ENCODE measurements at places on chromosomes 6 and 20.

GRCh38 chr6:31870385-31870921, 7.8 kb upstream of the NEU1 start:
- DNase-seq, result no peak

GRCh38 chr6:13554929-13555333, 19.5 kb upstream of the SIRT5 start:
- no peak for DNase-seq

DNA sequence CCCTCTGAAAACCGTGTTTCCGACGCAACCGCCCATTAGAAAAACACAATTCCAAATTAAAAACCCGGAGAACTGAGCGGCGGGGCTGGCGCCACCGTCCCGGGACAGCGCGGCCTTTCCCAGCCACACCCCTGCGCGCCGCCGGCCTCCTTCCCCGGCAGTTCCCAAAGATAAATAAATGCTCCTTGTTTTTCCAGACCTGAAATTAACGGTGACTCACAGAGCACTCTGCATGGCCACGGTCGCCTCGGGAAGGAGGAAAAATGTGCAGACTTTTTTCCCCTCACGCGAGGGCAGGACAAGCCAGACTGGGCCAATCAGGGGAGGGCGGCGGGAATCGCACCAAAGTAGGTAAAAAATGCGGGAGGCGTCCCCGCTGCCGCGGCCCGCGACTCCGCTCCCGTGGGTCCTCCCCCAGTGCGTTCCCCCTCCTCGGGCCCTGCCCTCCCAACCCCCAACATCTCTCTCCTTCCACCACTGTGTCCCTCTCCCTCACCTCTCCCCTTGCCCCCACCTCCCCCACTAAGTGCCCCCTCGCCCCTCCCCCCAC, 828 bp upstream of the DSTN start:
- DNase-seq, result no peak

DNA sequence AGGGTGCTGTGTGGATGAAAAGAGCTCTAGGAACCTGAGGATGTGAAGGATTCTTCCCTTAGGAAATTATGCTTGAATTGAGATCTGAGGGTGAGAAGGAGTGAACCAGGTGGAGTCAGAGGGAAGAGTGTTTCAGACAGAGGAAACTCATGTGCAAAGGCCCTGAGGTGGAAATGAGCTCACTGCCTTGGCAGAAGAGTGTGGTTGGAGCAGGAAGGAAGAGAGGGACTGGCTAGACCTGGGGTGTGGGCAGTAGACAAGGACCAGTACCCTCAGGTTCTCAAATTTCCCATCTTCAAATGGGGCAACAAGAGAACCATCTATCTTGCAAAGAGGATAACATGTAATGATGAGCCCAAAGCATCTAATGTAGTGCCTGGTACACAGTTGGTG, 24.0 kb upstream of the GTSF1L start:
- no peak for DNase-seq

- no peak for DNase-seq
These were observed 582.9 kb upstream of the CDH4 start for GRCh38 chr20:60669211-60669610.

- no peak for DNase-seq
These were observed 71.4 kb upstream of the MLN start for GRCh38 chr6:33875141-33875581.

DNA sequence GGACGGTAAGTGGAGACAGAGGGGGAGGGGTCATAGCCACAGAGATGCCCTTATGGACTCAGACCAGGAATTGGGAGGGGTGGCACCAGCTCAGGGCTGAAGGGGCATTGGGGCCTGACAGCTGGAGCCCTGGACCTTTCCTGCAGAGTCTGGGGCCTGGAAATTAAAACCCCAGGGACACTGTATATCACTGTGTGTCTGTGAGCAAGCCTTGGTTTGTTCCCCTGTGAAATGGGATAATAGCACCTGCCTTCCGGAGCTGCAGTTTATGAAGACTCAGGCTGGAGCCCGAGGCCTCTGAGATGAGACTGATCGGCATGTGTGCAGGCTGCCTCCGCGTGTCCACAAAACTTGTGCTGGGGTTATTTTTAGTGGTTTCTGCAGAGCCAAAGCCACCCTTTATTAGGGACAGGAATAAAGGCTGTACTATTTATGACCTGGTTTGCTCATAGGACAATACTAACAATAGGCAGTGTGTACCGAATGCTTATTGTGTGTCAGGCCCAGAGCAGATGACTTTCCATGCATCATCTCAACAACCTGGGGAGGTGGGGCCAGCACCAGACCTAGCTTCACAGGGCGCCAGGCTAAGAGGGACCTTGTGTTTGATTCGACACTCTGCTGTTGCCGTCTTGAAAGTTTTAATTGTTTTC, 22.6 kb downstream of the MYH7B start:
- no peak for DNase-seq

DNA sequence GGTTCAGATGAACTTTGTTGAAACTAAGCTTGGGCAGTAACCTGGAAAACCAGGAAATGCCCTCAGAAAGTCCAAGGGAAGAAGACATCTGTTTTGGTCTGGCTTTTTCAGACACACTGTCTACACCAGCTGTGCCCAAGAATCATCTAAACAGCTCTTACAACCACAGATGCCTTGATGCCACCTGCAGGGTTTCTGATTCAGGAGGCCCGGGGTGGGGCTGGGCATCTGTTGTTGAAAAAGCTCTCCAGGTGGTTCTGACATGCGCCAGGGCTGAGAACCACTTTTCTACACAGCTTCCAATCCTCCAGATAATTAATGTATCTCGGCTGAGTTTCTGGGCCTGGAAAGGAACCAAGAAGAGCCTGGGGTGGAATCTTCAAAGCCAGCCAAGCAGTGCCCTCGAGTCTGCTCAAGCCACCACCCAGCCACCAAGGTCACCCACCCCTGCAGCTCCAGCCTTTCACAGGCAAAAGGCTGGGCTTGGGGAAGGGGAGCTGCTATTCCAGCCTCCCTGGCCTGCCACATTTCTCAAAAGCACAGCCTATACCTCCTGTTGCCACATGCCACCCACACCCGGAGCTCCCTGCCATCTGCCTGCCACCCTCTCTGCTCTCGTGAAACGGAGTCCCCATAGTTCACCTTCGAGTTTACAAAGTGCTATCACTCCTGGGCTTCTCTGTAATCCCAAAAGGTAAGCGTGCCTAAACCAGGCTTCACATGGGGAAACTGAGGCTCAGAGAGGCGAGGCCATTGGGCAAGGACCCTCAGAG, 9.4 kb downstream of the MDGA1 start:
- no peak for DNase-seq

- DNase-seq, result no peak
These were observed 291.1 kb downstream of the DHX35 start for GRCh38 chr20:39253051-39253755.

- no peak for DNase-seq
These were observed 43.3 kb downstream of the SLC13A3 start for GRCh38 chr20:46607849-46608497.

DNA sequence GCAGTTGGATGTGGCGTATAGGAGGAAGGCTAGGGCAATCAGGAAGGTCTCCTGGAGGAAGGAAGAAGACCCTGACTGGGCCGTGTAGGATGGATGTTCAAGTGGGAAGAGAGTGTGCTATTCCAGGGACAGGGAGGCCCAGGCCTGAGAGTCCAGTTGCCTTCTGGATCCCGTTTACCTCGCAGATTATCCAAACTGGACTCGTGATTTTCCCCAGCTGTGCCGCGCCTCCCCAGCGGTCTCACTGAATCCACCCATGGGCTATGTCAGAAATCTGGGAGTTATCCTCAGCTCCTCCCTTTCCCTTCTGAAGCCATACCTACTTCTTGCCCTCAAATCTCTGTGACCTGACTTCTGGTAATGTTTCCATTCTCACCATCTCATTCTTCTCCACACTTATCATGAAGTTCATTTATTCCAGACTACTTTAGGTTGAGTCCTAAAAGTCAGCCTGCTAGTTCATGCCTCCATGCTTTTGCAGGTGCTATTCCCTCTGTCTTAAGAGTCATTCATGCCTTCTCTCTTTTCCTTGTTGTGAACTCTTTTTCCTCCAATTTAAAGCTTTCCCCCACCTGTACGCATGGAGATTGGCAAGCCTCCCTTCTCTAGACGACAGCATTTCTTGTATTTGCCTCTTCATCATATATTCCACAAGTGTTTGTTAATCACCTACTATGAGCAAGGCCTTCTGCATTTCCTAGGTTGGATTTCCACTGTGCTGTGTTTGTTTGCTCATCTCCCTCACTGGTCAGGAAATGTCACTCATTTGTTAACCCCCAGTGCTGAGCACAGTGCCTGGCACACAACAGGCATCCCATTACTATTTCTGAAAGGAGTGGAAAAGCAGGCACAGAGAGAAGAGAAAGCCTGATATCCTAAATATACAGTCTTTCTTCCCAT, 2.7 kb downstream of the SDCBP2 start:
- DNase-seq, result no peak

DNA sequence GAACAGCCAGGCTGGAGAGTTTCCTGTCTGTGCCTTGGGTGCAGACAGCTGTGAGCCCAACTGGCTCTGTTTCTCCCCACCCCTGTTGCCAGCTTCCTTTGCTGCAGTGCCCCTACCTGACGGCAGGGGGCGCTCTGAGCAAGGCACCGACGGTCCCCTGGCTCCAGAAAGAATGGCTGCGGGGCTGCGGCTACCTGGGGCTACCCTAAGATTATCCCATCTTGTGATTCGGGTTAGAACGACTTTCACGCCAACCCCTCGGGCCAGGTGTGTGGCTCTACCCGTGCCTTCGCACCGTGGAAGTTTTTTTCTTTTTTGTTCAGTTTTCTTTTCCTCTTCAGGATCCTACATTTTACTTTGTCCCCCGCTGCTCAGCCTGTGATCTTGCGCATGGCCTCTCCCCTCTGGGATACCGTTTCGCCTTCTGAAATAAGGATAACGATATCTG, 33.4 kb upstream of the AAR2 start:
- DNase-seq, result peak; percentile 71

GRCh38 chr6:73671911-73672685, 18.3 kb upstream of the SLC17A5 start:
- no peak for DNase-seq

- DNase-seq, result no peak
These were observed 62.0 kb upstream of the CD93 start for GRCh38 chr20:23147964-23148730.

GRCh38 chr20:16476032-16476431, 97.2 kb downstream of the KIF16B start:
- DNase-seq, result no peak

DNA sequence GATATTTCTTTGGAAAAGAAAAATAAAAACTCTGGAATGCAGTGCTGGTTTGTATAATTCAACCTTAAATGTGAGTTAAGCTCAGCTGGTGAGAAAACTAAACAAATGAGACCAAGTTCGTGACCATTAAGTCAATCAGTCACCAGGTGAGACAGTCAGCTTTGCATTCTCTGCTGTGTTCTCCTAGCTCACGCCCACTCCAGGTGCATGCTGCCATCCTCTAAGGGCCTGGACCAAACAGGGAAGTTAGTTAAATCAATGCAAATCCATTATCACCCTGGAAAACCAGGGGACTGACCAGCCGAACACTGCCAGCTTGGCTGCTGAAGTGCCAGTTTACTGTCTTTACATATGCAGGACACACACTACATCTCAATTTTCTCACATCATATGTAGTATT, 7.2 kb downstream of the TPBG start:
- no peak for DNase-seq

Measured in stimulated activated CD4-positive, alpha-beta T cell treated with anti-CD3 and anti-CD28 coated beads, Interleukin-1b, Interleukin-23, amount 100 ng/mL, for 1 hour (primary cell).